ENCODE measurements at places on chromosomes 7 and 10.

DNA sequence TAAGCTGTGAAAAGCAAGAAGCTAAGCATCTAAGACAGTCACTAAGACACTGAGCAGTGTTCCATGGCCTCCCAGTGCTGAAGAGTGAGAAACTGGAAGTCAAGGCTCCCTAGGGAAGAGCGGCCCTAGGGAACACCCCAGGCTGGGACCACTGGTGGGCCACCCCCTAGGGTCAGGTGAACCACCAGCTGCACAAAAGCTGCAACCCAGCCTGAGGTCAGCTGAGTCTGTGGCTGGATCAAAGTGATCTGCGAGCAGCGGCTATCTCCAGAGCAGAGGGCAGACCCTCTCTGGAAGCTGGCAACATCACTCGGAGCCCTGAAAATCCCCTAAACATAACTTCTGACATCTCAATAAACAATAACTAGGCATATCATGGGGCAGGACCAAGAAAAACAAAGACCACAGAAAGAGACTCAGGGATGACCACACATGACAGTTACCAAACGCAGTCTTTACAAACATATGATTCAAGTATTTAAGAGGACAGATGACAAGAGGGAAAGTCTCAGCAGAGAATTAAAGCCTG is 125.8 kb downstream of the DLG5 start:
- DNase-seq, result no peak

DNA sequence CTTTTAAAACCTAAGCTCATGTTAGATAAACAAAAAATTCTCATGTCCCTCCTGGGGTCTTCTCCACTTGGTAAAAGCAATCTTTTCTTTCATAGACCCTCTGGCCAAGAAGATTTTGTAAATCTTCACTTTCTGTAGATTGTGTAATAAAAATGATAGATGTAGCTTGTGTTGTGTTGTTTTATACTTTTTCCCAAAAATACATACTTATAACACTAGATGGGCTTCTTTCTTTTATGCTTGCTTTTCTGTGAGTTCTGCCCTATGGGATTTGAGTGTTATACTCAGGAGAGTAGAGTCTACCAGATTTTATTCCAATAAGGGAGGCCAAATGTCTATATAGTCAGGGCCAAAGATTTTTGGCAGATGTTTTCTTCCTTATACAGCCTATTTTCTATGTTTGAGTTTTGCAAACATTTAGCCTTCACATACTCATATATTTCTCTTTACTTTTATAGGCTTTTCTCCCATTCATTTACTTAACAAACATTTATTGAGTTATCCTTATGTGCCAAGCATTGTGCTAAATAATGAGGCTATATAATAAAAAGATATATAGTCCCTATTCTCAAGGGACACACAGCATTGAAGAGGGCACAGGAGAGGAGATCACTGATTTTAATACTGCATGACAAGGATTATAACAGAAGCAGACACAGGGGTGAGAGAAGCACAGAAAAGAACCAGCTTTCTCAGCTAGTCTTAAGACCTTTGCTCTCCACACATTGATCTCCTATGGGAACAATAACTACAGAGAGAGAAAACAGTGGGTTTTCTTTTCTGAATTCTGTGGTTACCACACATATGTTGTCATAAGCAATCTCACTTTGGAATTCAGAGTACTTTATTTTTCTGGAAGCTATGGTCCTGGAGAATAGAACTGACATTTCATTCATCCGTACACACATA is 58.0 kb upstream of the PNLIP start:
- no peak for DNase-seq

GRCh38 chr10:133260895-133261725 is 15.6 kb downstream of the ADAM8 start:
- DNase-seq, result peak; percentile 63

- no peak for DNase-seq
Measured at GRCh38 chr7:115008465-115009114, 86.7 kb downstream of the MDFIC start.

- no peak for DNase-seq
Measured at GRCh38 chr7:134740376-134740775, 39.1 kb upstream of the CALD1 start.

GRCh38 chr10:80411267-80411668 is 2.9 kb downstream of the PRXL2A start:
- DNase-seq, result no peak

GRCh38 chr7:138958391-138958956 is 22.7 kb downstream of the KIAA1549 start:
- no peak for DNase-seq

- DNase-seq, result no peak
Measured at GRCh38 chr10:59907537-59907917, 1.2 kb upstream of the CCDC6 start.

GRCh38 chr10:62618054-62618453 is 186.5 kb upstream of the ADO start:
- DNase-seq, result no peak

DNA sequence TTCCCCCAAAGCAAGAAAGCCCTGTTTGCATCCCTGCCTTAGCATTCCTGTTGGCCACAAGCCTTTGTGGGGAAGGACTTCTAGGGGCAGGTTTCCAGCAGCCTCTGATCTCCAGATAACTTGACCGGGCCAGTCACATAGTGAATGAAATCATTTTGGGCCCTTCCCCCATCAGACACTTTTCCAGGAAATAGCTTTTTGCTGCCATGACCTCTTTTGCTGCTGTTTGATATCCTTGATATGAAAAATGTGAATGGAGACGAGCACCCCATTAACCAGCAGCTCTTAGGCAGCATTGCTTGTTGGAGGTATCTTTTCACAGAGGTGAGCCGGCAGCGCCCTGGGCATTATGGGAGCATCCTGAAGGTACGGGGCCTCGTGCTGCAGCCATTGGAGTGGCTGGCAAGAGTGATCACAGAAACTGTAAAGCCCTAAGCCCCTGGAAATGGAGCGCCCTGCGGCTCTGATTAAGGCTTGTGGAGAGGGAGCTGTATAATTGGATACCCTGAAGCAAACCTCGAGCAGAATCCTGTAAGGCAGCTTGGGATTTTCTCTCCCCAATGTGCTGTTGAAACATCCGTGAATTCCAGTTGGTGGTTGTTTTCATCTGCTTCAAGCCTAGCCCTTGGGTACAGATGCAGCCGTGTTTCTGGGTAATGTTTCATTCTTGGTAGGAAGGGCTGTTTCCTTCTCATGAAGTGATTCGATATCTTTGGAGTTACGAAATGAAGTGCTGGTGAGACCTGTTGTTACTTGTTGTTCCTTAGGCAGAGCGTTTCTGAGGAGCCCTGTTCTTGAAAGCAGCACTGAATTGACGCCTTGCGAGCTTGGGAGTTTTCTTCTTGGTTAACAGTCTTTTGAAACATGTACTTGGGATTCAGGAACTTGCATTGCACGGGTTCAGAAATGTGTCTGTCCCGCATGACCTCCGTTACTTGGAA is 179.0 kb downstream of the PTEN start:
- DNase-seq, result no peak

GRCh38 chr10:90937645-90938258 is 16.9 kb upstream of the ANKRD1 start:
- DNase-seq, result no peak

- DNase-seq, result no peak
Measured at GRCh38 chr10:91681361-91682276, 48.7 kb upstream of the PPP1R3C start.

DNA sequence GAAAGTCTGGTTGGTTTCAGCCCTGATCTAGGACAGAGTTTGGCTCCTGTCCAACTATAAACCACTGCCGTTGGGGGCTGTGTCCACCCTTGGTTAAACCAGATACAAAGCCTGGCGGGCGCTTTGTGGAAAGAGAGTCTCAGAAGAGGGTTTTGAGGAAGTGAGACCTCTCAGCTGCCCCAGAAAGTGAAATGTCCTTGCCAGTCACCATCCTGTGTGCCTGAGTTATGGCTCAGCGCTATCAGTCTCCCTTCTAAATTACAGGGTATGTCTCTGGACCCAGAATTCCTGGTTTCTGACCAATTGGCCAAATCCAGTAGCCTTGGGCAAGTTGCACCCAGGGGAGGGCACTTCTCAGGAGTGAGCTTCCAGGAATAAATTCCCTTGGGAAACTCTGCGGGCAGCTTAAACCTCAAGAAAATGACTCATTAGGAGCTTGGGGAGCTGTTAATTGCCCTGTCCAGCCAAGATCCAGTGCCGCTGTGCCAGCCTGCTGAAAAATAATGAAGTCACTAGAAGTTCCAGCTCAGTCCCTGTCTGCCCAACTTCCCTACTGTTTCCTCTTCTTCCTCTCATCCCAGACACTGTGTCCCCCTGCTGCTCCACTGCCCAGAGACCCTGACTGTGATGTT is 66.7 kb upstream of the PDZD8 start:
- no peak for DNase-seq

GRCh38 chr7:131306777-131307176 is 20.9 kb upstream of the MKLN1 start:
- DNase-seq, result no peak

- DNase-seq, result no peak
Measured at GRCh38 chr10:42645516-42645915, 7.1 kb upstream of the ZNF33B start.

DNA sequence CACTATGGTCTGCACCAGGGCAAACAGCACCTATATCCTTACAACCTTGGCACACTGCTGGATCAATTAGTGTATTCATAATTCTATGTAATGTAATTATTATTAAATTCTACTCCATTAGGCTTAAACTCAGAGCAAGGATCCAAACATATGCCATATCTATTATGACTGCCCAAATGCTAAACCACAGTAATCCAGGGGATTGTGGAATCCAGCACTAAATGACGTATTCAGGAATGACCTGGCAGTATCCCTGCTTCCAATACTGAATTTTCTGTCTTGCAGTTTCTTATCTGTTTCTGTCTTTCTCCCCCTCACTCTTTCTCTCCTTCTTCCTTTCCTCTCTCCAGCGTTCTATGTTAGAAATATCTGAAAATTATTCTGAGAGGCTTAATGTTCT is 16.5 kb upstream of the UBE2D1 start:
- DNase-seq, result no peak

GRCh38 chr7:116339564-116339963 is 129.2 kb downstream of the TES start:
- no peak for DNase-seq

DNA sequence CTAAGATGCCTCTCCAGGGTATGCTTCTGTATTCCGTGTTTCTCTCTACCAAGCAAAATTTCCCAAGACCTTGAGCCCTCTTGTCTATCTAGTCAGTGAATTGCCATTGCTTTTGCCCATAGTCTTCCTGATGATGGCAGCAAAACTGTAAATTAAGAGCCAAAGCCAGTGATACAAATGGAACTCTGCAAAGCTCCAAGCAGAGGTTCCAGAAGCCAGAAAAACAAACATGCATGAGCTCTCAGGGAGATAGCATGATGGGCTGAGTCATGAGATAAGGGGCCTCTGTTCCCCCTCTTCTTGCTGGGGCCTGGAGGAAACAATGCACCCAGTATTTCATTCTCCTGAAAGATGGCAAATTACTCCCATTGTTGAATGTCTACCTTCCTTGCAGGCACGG is 24.7 kb downstream of the LSMEM1 start:
- DNase-seq, result no peak

DNA sequence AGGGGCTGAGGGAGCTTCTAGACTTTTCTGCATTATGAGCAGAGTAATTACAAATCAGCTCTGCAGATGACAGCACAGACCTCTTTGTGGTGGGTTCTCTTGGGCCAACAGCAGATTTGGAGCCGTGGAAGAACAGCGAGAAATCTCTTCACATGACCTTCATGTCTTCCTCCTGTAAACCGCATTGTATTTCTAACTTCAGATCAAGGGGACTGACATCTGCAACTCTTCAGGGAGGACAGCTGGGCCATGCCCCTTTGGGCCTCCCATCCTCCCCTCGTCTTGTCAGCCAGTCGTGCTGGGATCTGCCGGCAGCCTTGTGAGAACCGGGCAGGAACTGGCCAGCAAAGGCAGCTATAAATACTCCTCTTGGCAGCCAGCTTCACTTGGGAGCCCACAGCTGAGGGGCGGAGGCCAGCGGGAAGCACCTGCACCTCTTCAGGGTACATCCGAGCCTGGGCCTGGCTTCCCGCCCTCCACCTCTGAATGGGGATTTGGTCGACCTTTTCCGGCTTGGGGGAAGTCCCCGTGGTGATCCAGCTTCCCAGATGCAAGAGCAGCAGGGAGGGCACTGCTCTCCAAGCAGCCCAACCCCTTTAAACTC is 54.7 kb downstream of the STEAP1B start:
- no peak for DNase-seq

GRCh38 chr10:95569368-95569767 is 8.2 kb upstream of the SORBS1 start:
- DNase-seq, result no peak

- DNase-seq, result no peak
Measured at GRCh38 chr7:73342645-73343044, 14.7 kb downstream of the FKBP6 start.

DNA sequence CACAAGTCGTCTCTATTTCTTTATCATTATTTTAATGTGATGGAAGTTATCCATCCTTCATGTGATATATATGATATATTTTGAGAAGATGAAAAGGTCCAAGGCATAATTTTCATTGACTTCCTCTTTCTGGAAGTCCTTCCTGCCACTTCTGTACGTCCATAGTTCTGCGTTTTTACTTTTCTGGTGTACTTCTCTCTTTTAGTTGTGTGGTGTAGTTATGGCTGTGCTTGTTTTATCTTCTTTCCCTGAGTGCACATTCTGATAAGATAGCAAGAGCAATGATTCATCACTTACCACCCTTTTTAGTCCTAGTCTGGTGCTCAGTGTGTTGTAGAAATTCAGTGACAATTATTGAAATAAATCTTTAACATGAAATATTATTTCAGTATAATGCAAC is 231.3 kb upstream of the FERD3L start:
- no peak for DNase-seq

- DNase-seq, result no peak
Measured at GRCh38 chr10:132582137-132582536, 44.5 kb downstream of the INPP5A start.

DNA sequence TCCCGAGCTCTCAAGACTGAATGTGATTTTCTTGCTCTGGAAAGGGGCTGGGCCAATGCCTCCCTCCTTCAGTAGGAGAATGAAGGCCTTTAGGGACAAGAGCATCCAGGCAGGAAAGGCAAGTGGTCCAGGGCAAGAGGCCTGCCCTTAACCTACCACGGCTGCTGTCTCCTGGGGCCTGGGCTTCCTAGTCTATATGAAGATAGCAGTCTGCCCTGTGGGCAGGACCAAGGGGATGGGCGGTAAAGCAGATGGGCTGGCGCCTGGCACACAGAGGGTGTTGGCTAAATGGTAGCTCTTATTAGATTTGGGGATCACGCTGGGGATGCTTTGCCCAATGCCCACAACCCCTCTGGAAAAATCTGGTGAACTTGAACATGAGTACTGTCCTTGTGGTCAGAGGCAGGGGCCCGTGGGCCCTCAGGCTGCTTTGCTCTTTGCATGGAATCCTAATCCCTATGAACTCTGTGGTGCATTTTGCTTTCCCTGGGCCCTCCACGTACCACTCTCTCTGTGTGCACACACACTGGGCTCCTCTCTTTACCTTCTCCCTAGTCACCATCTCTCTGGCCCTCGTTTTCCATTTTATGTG is 20.3 kb downstream of the CHAT start:
- no peak for DNase-seq

GRCh38 chr7:75921479-75921878 is 6.5 kb downstream of the POR start:
- DNase-seq, result no peak
